ENCODE measurements at places on chromosomes 7 and 10.

- DNase-seq = no peak
These were observed 102.0 kb downstream of the FAM53B start for GRCh38 chr10:124642088-124642710.

DNA sequence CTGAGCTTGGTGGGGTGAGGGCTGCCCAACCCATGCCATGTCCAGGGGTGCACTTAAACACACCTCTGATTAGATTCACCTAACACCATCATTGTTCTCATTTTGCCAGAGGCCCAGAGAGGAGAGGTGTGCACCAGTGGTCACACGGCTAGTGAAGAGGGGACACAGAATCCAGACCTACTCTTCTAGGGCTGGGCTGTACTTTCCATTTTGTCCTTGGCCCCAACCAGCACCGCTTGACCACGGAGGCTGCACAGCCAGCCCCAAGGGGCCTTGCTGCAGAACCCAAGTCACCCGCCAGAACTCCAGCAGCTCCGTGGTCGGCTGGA lies 246 bp upstream of the WDFY4 start:
- no peak for DNase-seq

DNA sequence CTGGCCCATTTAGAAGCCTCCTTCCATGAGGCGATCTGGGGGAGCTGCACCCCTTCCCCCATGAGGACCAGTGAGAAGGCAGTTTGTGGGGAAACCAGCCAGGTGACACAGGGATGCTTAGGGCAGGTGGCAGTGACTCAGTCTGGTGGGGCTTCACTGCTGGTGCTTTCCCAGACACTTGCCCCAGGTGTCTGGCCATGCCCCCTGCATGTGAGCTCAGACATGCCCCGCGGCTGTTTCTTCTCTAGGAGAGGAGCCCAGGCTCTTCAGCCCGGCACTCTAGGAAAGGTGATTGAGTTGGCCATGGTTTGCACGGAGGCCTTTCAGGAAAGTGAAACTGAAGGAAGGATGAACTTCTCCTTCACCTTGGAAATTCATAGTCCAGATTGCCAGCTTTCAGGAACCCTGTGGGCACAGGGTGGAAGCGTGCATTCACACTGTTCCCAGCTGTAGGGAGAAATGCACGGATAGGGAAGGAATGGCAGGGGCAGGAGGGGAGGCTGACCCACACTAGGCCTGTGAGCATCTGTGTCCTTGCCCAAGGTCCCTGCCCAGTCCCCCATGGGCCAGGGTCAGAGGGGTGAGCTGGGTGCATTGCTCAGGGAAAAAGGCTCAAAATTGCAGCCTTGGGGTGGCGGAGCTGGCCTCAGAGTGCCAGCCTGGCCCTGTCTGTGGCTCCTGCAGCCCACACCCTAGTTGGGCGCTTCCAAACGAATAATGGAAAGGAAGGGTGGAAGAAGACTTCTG lies 359.1 kb downstream of the GLRX3 start:
- no peak for DNase-seq

- no peak for DNase-seq
These were observed 76.5 kb upstream of the ADRB1 start for GRCh38 chr10:113967126-113967525.

DNA sequence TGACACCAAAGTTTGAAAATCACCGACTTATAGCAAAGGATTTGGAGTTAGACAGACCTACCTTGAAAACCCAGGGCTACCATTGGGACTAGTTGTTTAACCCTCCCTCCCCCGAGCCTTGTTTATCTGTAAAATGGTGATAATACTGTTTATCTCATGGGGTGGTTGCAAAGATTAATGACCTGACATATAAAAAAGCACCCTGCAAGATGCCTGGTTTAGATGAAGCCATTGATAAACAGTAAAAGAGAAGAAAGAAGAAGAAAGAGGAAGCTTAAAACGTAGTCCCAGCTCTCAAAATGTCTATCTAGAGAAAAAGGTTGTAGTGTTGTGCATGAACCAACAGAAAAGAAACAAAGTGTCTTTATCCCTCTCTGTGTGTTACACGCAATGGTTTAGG lies 145.7 kb downstream of the FGFR2 start:
- no peak for DNase-seq

DNA sequence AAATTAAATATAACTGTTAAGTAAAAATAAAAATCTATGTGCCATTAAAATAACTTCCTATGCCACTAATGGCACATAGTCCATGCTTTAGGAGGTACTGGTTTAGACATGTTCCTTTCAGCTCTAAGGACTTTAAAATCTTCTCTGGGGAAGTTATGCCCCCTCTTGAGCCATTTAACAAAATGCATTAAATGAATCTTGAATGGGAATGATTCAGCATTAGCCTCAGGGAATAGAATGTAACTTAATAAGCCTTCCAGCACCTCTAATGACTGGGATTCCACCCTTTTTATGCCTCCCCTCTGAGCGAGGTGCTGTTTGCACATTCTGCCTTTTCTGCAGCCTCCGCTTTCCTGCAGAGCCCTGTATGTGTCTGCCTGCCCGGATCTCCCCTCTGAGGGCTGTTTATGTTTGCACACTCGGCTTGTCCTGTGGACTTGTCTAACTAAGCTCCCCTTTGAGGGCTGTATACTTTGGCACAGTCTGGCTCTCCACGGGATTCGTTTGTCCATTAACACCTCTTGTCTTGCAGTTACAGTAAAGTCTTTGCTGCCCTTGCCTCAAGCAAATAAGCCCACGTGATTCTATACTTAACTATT lies 108.4 kb upstream of the HPS1 start:
- no peak for DNase-seq

DNA sequence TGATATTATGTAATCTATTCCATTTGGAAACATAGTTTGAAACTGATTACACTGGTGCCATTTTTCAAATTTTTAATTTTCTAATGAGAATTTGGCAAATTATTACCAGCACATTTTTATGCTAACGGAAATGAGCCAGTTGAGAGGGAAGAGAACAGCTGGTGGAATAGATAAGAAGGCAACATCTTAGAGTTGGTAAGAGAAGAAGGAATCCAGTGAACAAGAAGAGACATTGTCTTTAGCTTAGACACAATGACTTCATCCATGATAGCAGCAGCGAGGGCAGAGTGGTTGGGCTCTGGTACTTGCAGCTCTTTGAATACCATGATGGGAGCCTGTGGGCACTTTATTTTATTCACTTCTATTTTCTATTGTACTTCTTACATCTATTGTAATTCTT lies 89.6 kb downstream of the CHRM2 start:
- no peak for DNase-seq

GRCh38 chr7:88480271-88480670 lies 173.6 kb upstream of the STEAP4 start:
- DNase-seq = no peak

GRCh38 chr10:115974816-115975430 lies 298.1 kb downstream of the GFRA1 start:
- DNase-seq = no peak

DNA sequence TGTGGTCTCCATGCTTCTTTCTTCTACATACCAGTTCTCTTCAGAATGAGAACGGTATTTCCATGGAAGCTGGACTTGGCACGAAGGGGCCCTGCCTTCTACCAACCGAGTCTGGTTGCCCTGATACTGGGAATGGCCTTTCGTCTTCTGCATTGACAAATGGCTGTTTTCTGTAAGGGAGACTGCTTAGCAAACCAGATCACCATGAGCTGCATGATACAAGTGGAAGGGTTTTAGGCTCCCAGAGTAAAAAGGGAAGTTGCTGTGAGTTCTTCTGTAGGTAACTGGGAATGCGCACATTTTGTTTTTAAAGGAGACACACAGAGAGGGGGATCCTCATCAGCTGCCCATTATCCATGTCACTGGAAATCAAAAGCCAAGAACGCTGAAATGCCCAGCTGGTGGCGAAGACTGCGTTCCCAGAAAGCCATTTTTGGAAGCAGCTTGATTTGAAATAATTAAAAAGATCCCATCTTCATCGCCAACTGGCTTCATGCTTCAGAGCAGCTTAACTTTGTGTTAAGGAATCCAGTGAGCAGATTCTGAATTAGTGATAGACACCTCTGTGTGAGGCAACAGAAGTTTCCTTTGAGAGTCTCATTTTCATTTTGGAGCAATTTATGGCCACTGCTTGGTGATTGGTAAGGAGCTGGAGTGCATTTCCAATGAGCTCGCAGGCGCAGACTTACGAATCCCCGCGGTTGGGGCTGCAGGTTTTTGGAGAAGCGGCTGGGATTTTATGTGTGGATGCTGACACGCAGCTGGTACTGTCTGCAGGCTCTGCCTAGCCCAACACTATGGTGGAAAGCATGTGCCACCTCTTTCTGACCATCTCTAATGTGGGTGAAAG lies 672.7 kb upstream of the FOXK1 start:
- no peak for DNase-seq

- DNase-seq = no peak
These were observed 27.2 kb upstream of the NUB1 start for GRCh38 chr7:151314401-151314800.
